ENCODE measurements at places on chromosomes 7 and 10.

- DNase-seq = no peak
These were observed 39.3 kb downstream of the RABGEF1 start for GRCh38 chr7:66779669-66780409.

DNA sequence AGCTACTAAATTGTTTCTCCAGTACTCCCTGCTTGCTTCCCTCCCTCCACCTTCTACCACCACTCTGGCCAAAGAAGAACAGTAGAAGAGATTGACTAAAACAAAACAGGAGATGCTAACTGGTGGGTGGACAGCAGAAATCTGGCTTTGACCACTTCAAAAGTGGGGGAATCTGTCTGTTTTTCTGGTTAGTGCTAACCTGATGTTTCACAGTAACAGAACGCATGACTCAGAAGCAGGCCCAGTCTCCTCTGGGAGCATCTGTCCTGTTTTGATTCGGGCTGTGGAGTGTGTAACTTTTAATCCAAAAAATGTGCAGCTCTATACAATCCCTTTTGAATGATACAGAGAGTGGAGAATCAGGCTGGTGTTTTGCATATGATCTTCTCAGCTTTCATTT is 32.7 kb upstream of the ZNF438 start:
- DNase-seq = no peak

GRCh38 chr7:50307368-50308032 is 3.0 kb downstream of the IKZF1 start:
- no peak for DNase-seq

- no peak for DNase-seq
These were observed 977.2 kb downstream of the LRMDA start for GRCh38 chr10:76408646-76409045.

GRCh38 chr7:139046143-139046542 is 10.3 kb upstream of the ZC3HAV1L start:
- no peak for DNase-seq

- DNase-seq = no peak
These were observed 128.7 kb downstream of the ELAPOR2 start for GRCh38 chr7:86930554-86931307.

DNA sequence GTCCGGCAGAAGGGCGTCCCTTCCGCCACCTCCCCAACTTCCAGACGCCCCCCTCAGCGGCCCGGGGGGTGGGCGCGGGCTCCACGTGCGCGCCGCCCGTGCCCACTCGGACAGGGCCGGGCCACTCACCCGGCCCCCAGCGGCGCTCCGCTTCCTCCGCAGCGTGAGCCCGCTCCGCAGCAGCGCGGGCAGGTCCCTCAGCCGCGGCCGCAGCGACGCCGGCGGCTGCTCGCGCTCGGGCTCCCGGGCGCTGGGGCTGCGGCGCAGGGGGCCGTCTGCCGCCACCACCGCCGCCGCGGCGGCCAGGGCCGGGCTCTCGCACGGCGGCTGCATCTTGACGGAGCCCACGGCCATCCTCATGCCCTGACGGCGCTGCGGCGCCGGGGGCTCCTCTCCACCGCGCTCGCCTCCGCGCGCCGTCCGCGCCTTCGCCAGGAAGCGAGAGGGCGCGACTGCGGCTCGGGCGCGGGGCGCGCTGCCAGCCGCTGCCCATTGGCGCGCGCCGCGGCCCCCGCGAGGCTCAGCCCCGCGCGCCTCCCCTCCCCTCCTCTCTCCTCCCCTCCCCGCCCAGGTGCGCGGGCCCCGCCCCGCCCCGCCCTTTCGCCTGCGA is at the start of gene RAPGEF5:
TSS of gene RAPGEF5 (minus strand) at position 454 of the 610 bp plus-strand sequence. CDS start at position 360, 94 bp downstream.
- no peak for DNase-seq

GRCh38 chr10:33664070-33664469 is 329.6 kb upstream of the NRP1 start:
- DNase-seq = no peak

DNA sequence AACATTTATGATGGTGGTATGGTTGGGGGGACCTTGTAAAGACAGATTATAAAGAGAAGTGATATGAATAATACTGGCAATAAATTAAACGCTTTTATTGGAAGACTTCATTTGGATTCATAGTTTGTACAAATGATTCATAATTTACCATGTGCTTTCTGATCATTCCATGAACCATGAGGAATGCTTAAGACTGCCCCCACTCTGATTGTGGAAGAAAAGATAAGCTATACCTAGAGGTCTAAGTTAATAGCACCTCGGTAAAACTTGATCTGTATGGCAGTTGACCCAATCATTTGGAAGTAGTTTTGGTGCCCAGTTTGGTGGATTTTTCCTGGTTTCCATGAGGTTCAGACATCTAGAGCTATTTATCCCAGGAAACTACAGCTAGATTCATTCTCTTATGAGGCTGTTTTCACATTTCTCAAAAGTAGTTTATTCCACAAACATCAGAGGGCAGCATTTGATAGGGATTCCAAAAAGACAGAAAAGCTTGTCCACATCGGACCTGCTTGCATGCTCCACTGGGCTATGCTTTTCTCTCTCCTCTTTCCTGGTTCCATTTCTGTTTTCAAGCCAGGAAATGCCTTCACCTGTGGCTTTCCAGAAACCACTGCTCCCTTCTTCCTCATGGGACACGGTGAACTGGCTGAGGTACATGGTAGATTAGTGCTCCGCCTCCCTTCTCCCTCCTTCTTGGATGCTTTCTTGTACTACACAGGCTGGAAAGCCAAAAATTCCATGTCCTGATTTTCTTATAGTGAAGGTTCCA is 29.2 kb downstream of the TFAM start:
- no peak for DNase-seq

Data from SK-N-MC (cell line).